Small intestine (tissue), 16 donors: ENCODE measurements at places on chromosomes 3 and 15. TPM values are rescaled to one million over a fixed set of nuclear protein-coding genes. Genes with fewer than 3 reads are reported as not detected.

DNA sequence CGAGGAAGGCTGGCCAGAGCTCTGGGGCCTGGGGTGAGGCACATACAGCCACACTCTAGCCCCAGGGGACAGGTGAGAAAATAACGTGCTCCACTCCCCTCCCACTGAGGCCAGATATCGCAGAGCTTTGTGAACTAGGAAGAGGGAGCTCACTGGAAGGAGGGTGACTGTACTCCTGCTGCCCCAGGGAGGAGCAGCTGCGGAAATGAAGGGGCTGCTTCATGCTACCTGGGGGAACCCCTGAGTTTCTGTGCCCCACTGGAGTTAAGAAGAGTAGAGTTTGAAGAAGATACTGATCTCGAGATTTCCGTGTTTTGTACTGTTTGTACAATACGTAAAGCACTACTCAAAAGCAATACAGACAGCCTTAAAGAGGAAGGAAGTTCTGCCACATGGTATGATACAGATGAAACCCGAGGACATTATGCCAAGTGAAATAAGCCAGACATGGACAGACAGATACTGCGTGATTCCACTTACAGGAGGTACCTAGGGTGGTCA lies 44.6 kb downstream of the CMTM6 start:
- DNase-seq: no peak

- no peak for DNase-seq
These were observed 32.0 kb upstream of the FURIN start for GRCh38 chr15:90836296-90836871.

DNA sequence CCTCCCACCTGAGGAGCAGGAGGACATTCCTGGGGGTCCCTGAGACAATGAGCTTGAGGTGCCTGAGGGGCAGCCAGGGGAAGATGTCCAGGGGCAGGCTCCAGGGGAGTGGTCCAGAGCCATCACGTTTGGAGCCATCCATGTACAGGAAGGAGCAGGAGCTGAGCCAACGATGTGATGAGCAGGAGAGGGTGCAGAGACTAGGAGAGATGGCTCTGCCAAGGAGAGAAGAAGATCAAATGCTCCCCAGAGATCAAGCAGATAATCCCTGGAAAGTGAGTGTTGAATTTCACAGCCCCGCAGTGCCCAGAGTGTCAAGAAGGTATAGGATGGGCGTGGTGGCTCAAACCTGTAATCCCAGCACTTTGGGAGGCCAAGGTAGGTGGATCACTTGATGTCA lies 97.8 kb upstream of the HERC1 start:
- no peak for DNase-seq

GRCh38 chr3:176395240-176395639 lies 802.0 kb downstream of the TBL1XR1 start:
- DNase-seq: no peak

GRCh38 chr15:94286583-94286982 lies 55.2 kb downstream of the MCTP2 start:
- no peak for DNase-seq

DNA sequence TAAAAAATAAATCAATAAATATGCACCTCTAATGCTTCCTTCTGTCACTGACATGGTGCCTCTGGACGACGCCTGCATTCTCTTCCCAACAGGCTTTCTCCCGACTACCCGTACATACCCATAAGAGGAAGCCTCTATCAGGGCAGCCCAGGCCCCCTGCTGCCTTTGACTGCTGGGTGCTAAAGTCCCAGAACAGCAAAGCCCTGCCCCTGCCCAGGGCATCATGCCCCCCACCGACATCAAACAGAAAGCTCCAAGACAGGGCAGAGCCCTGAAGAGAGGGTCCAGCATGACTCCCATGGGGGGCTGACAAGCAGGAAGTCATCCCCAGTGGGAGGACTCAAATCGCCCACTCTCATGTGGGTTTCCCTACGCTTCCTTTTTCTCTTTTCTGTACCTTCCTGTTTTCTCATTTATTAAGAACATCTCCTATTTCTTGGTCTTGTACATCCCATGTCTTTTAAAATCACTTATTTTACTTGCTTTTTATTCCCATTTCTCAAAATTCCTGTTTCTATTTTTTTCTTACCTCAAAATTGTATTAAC lies 23.4 kb downstream of the XPC start:
- DNase-seq: no peak

GRCh38 chr3:102240720-102241119 lies 194.1 kb upstream of the ZPLD1 start:
- no peak for DNase-seq

GRCh38 chr3:170154084-170154483 lies 27.4 kb downstream of the PHC3 start:
- DNase-seq: no peak

GRCh38 chr15:58724466-58724865 lies 25.0 kb downstream of the ADAM10 start:
- DNase-seq: no peak

GRCh38 chr3:15681668-15682067 lies 80.1 kb downstream of the BTD start:
- no peak for DNase-seq

- no peak for DNase-seq
These were observed 646.7 kb downstream of the ROBO2 start for GRCh38 chr3:77686560-77686959.

The MNS1 gene
- polyA plus RNA-seq: 4.0 TPM

The IGF1R gene
- 6.5 TPM for polyA plus RNA-seq

The ROPN1B gene
- polyA plus RNA-seq: 0.07 TPM

The PLCB2 gene
- 11.4 TPM for polyA plus RNA-seq

The WNT7A gene
- not detected for polyA plus RNA-seq

The QRICH1 gene
- 39.4 TPM for polyA plus RNA-seq
